Fibroblast of villous mesenchyme (primary cell): ENCODE measurements at places on chromosomes 4 and X. TPM values are rescaled to one million over a fixed set of nuclear protein-coding genes. Genes with fewer than 3 reads are reported as not detected.
A peak's percentile ranks its signal among the peaks of the same experiment; 100 is the strongest.

The SH3RF1 gene
- total RNA-seq: 29.3 and 41.9 TPM in 2 replicates

The MAGEA6 gene
- not detected in 2 replicates for total RNA-seq

The CPE gene
- 3.5 and 15.1 TPM in 2 replicates for total RNA-seq

The NALF2 gene
- not detected in 2 replicates for total RNA-seq

The ADH7 gene
- not detected in 2 replicates for total RNA-seq

The H2BW2 gene
- not detected in 2 replicates for total RNA-seq

The PASD1 gene
- not detected in 2 replicates for total RNA-seq

The ATP5ME gene
- total RNA-seq: 72.5 and 106 TPM in 2 replicates

The RHOH gene
- under 0.01 TPM in 1 of 2 replicates, not detected in the other for total RNA-seq

The GPR50 gene
- not detected in 2 replicates for total RNA-seq

The CCDC160 gene
- 0.43 TPM in 1 of 2 replicates, not detected in the other for total RNA-seq

The NKX6-1 gene
- total RNA-seq: under 0.01 TPM in 1 of 2 replicates, not detected in the other

- DNase-seq: no peak
Measured at GRCh38 chrX:139083191-139083590, 371.7 kb upstream of the FGF13 start.

DNA sequence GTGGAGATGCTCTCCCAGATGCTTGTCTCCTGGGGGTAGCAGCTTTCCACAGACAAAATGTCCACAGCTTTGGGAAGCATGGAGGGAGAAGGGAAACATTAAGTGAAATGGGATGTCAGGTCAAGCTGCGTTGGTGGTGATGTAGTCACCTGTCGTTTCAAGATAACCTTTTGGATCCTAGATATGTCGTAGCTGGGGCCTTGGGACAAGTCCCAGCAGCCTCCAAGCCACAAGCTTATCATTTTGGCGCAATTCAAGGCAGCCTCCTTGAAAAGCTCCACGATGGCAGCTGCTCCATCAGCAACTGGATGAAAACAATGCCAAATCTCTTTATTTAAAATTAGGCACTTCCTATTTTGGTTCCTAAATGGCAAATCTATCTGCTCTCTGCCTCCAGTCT is 52.0 kb downstream of the RTL9 start:
- DNase-seq: no peak

GRCh38 chr4:95513022-95513421 is 35.8 kb downstream of the UNC5C start:
- no peak for DNase-seq

DNA sequence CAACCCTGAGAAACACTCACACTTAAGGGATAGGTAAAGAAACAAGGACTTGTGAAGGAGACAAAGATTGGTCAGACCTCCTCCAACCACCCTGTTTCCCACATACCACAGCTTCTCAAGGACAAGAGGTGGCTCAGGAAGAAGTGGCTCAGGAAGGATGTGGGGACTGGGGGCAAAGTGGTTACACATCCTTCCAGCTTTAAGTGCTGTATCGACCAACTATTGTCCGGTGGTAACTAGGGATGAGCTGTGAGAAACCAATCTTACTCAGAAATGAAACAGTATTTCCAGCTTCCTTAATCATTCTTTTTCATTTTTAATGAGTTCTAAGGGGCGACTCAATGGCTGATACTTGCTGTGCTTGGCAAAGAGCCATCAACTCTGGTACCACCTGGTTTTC is 8.5 kb upstream of the LHFPL1 start:
- DNase-seq: no peak

DNA sequence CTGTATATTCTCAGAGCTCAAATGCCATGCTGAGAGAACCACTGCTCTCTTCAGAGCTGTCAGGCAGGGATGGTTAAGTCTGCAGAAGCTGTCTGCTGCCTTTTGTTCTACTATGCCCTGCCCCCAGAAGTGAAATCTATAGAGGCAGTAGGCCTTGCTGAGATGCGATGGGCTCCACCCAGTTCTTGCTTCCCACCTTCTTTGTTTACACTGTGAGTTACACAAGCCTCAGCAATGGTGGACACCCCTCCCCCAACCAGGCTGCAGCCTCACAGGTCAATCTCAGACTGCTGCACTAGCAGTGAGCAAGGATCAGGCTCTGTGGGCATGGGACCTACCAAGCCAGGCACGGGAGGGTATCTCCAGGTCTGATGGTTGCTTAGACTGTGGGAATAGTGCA is 271.6 kb downstream of the CENPC start:
- DNase-seq: no peak

DNA sequence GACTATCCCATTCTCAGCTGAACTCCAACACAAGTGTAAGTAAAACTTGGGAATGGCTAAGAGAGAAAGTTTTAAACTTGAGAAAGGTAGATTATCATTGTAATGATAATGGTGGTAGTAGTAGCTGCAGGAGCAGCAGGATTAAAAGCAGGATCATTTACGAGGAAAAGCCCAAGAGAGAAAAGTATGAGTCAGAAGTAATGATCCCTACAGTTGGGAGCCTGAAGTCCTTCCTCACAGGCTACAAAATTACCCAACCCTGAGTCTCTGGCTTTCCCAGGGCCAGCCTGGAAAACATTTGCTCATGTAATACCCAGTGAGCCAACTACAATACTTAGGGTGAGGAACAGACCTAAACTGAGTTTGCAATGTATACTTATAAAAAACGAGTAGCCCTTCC is 4.4 kb upstream of the PRDM8 start:
- DNase-seq: peak; percentile 83

DNA sequence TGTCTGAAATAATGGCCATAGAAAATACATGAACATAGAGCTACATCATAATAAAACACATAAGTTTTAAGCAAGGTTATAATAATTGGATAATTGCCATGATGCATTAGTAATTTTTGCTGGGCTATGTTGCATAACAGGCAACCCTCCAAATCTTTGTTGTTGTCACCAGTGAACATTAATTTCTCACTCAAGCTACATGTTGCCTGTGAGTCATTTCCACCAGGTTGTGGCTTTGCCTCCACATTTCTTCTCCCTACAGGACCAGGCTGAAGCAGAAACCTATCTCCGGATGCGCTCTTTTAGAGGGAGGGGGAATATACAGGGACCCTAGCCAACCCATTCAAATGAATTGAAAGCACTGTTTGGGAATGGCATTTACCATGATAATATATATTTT is 347.7 kb downstream of the GABRG1 start:
- DNase-seq: no peak

- no peak for DNase-seq
Measured at GRCh38 chr4:68129793-68130192, at the start of gene TMPRSS11F. Gene TMPRSS11F, minus strand, starts transcription at chr4:68129869. Its CDS starts 49 bp downstream, at chr4:68129820.

GRCh38 chrX:118974088-118974907 is at the start of gene LONRF3:
Gene LONRF3, plus strand, starts transcription at chrX:118974618. Its CDS starts 163 bp downstream, at chrX:118974781.
- DNase-seq: peak; percentile 57

DNA sequence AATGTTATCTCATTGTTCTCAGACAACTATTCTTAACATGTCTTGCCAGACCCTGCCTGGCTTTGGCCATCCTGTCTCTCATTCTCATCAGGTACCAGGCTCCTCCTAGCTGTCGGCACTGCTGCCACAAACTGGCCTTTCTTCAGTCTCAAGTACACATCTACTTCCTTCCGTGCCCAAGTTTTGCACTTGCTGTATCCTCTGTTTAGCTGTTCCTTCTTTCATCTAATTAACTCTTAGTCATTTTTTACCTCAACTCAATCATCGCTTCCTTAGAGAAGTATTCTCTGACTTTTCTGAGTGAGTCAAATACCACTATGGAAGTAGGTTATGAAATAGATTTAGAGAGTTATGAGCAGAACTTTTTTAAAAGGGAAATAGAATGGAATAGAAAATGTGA is 19.7 kb downstream of the CXCL3 start:
- no peak for DNase-seq

- peak; percentile 52 for DNase-seq
Measured at GRCh38 chr4:6633091-6633906, 7.2 kb upstream of the MRFAP1 start.

DNA sequence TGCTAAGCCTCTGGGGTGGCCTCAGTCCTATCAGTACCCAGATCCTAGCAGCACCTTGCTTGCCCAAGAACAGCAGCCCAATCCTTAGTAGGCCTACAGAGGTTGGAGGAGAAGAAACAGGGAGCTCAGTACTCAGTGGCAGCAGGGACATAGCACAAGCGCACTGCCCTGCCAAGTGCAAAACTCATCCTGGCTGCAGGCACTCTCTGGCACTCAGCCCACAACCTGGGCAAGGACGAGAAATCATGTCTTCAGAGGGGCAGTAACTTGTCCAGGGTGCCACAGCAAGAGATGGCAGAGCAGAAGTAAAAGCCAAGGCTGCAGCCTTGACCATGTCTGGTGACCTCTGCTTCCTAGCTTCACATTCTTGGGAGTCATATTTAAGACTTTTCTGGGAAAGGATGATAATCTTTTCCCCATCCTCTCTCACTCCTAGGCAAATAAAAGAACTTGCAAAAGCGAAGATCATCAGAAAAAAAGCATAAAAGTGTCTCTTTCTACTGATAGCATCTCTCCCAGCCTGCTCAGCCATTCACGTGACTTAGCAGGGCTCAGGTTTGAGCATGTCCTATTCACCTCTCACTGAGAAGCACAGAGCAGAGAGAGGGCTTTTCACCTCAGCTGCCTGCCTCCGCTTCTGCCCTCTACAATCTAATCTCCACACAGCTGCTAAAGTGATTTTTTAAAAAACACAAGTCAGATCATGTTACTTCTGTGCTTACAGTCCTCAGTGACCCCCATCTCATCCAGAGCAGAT is 37.2 kb upstream of the MAGEA4 start:
- peak; percentile 41 for DNase-seq

DNA sequence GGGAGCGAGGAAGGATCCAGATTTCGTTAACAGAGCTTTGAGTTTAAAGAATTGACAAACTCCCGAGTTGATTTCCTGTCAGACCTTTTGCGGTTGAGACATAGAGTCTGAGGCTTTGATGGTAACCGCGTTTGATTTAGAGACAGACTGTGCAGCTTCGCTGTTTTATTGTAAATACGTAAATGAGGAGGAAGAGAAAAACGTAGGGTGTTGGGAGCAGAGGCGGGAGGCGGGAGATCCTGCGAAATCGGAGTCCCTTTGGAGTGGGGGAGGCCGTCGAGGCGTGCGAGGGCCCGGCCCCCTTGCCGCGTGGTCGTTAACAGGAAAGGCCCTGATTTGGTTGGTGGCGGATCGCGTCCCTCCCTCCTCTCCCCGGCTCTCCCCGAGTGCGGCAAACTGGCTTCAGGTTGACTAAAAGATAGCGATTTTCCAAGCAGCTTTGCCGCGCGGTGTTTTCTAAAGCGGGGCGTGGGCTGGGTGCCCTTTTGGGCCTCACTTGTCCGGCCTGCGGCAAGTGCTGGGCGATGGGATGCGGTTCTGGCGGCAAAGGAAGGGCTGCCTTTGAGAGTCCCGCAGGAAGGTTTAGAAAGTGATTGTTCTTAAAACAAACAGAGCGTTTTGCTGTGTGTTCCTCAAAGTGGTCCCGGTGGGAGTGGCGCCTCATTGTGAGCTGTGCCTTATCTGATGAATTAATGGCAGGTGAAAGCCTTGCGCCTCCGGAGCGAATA is 857 bp downstream of the SCML1 start:
- DNase-seq: peak; percentile 37

DNA sequence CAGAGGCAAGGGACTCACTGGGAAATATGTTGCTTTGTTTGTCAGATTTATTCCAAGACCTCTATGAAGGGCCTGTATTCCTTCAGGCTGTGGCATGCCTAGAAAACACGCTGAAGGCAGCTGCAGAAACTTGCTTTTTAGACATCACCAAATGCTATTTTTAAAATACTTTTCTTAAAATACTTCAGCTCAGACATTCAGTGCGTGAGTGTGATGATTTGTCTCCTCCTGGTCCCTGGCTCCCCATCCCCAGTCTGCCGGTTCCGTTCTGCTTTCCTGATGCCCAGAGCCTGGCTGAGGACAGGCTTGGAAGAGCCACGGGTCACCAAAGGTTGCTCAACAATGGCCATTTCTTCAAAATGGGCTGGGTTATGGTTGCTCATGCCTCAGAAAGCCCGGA is 55.0 kb downstream of the PSAPL1 start:
- no peak for DNase-seq

GRCh38 chr4:73832651-73833237 is 3.7 kb upstream of the CXCL6 start:
- DNase-seq: peak; percentile 30

DNA sequence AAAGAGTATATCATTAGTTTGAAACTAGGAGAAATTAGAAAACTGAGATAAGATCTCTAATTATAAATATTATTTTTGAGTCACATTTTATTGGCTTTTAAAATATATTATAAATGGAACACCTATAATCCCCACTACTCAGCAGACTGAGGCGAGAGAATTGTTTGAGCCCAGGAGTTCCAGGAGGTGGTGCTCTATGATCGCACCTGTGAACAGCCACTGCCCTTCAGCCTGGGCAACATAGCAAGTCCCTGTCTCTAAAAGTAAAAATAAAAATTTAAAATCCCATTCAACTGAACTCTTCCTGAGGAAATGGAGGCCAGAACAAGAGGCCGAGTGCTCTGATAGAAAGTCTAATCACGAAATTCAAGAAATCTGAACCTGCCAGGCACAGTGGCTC is 6.3 kb upstream of the C4orf36 start:
- DNase-seq: no peak

- no peak for DNase-seq
Measured at GRCh38 chr4:143026459-143027170, 158.1 kb upstream of the USP38 start.

DNA sequence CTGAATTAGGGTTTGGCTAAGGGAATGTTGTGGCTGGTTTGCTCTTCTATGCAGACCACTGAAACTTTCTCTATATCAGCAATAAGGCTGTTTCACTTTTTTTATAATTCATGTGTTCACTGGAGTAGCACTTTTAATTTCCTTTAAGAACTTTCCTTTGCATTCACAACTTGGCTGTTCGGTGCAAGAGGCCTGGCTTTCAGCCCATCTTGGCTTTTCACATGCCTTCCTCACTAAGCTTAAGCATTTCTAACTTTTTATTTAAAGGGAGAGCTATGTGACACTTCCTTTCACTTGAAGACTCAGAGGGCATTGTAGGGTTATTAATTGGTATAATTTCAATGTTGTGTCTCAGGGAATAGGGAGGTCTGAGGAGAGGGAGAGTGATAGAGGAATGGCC is 142.3 kb downstream of the SHROOM4 start:
- DNase-seq: no peak

DNA sequence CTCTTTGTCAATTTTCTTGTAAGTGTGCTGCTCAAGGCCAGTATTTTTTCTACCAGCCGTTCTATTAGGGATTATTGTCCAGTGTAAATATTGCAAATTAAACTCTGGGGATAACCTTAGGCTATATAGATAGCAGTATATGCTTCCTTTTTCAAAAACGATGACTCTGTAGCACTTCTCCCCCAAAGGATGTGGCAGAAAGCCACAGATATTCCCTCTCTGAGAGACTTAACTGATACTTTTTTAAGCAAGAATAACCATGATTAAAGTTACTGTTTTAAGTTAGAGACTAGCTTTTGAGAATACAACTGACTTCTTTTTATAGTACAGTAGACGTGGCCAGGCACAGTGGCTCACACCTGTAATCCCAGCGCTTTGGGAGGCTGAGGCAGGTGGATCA is 130.0 kb downstream of the FHIP1A start:
- no peak for DNase-seq

- DNase-seq: peak; percentile 51
Measured at GRCh38 chrX:134685668-134686067, 27.4 kb upstream of the PLAC1 start.

- DNase-seq: no peak
Measured at GRCh38 chr4:183478123-183478522, 26.7 kb upstream of the ING2 start.
